ENCODE measurements at places on chromosomes 3 and 15.

DNA sequence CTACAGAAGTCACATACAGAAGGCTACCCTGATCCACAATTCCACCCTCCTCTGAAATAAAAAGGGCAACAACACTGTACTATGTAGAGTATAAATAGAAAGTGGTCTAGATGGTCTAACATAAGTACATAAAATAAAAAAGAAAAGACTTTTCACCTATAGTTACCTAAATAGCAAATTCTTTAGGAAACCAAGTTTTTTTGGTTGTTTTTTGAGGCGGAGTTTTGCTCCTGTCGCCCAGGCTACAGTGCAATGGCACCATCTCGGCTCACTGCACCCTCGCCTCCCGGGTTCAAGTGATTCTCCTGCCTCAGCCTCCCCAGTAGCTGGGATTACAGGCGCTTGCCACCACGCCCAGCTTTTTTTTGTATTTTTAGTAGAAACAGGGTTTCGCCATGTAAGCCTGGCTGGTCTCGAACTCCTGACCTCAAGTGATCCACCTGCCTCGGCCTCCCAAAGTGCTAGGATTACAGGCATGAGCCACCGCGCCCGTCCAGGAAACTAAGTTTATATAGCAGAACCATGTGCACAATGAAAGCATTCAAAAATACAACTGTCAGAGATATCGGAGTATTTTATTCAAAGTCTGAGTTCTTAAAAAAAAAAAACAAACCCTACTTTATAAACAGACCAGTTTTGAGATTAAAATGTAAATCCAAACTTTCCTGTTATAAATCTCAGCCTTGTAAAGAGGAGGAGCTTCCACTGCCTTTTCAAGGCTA lies 1.7 kb downstream of the SIN3A start:
- no peak for DNase-seq

GRCh38 chr15:69815793-69816192 lies 281.9 kb downstream of the TLE3 start:
- DNase-seq, result no peak

DNA sequence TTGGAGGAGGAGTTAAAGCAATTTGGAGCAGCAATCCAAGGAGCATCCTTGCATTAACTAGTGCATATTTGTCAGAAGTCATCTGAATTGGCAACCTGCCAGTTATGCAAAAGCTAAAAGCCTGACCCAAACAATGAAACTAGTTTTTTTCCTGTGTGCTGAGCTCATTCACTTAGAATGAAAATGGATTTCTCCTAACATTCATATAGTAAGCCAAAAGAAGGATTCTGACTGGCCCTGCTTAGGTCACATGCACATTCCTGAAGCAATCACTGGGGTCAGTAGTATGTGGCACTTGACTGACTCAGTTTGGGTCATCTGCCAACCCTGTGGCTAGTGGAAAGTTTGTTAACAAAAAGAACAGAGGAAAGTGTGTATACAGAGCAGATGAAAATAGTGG lies 30.5 kb downstream of the OXSM start:
- DNase-seq, result no peak

DNA sequence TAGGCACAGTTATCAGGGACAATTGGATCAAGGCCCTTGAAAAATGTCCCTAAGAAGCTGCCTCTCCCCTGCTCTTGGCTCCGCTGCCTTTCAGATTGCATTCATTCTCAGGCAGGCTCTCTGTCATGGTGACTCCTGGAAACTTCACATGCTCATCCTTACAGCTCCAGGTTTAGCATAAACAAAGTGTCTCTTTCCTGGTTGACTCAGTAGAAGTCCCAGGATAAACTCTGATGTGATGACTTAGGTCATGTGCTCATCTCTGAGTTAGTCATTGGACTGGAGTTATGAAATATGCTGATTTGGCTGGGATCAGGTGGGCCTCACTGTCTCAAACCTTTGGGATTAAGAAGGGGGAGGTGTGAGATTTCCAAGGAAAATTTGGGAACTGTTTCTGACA lies 243.8 kb downstream of the ZNF621 start:
- DNase-seq, result no peak

- DNase-seq, result no peak
Measured at GRCh38 chr3:155270063-155270462, 23.4 kb downstream of the STRIT1 start.

GRCh38 chr3:30187366-30187765 lies 419.0 kb upstream of the TGFBR2 start:
- DNase-seq, result no peak

- DNase-seq, result no peak
Measured at GRCh38 chr15:27238209-27238608, 267.2 kb downstream of the GABRG3 start.

DNA sequence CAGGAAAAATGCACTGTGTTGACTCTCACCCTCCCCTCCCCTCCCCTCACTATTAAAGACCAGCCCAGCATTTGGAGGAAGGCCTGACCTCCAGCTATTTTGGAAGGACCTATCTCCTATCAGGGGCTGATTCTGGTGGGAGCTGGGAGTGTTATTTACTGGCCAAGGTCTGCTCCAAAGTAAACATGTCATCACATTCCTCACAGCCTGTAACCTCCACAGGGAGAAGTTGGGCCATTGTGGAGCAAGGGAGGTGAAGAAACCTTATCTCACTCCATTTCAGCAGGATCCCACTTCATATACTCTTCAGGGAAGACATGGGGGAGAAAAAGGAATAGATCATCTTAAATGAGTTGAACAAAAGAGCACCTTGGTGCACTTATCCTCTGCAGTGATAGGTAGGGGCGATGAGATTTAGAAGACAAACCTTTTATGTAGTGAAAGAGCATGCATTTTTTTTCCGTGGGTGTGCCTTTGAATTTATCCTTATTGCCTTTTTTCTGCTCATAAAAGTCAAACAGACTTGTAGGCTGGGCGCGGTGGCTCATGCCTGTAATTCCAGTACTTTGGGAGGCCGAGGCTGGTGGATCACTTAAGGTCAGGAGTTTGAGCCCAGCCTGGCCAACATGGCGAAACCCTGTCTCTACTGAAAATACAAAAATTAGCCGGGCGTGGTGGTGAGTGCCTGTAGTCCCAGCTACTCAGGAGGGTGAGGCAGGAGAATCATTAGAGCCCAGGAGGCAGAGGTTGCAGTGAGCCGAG lies 15.6 kb upstream of the FLNB start:
- DNase-seq, result no peak

DNA sequence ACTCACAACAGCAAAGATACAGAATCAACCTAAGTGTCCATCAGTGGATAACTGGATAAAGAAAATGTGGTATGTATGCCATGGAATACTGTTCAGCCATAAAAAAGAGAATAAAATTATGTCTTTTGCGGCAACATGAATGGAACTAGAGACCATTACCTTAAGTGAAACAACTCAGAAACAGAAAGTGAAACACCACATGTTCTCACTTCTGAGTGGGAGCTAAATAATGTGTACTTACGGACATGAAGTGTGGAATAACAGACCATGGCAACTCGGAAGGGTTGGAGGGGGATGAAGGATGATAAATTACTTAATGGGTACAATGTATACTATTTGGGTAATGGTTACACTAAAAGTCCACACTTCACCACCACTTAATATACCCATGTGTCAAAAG lies 600.6 kb downstream of the MAGI1 start:
- no peak for DNase-seq

GRCh38 chr3:13085081-13085845 lies 12.0 kb upstream of the IQSEC1 start:
- no peak for DNase-seq

GRCh38 chr3:40876009-40876408 lies 323.3 kb upstream of the CTNNB1 start:
- DNase-seq, result no peak

GRCh38 chr3:55538158-55538557 lies 51.1 kb upstream of the WNT5A start:
- no peak for DNase-seq

GRCh38 chr3:11155341-11156025 lies 1.2 kb downstream of the HRH1 start:
- no peak for DNase-seq

DNA sequence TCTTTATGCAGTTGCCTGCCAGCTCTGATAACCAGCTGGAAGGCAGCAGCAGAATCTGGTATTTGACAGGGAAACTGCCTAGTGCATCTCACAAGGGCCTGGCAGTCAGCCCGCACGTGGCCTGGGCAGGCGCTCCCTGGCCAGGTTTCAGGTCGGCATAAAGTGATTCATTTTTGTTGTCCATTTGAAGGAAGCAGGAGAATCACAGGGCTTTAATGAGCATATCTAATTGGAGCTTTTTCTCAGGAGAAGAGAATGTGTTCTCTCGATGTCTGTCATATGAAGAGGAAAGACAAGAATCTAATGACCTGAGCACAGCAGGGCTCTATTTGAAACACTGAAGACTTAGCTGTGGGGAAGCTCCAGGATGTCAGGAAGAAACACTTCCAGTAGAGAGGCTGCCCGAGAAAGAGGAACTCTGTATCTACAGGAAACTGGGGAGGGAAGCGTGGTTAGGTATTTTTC lies 98.8 kb upstream of the MB21D2 start:
- DNase-seq, result no peak

DNA sequence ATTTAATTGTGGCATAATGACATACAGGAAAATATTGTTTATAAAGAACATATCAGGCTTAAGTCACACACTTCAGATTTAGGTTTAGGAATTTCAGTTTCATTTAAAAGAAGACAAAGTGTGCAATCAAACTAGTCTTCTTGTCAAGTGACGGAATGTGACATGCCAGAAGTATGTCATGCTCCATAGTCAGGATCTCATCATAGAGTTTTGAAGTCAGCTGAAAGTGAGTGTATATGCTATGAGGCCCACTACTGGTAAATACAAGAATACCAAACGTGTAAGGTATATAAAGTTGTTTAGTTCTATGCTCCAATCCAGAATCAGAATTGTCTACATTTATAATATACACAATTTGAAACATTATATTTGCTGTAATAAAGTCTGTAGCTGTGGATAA lies 988.4 kb downstream of the TBL1XR1 start:
- DNase-seq, result no peak

DNA sequence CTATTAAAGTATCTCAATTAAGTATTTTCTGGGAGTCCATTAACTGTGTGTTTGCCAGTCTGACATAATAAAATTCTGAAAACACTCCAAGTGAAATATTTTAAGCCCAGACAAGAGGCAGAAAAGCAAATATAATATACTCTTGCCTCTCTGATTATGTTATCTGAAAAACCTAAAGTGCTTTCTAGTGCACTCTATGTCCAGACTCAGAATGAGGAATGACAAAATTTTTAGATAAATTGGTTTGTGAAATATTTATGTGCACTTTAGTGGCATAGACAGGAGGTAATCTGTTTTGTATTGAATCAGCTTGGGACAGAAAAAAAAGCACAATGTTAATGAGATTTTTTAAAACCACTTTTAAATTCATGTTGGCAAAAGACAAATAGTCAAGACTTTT lies 508.2 kb upstream of the SUCLG2 start:
- DNase-seq, result no peak

DNA sequence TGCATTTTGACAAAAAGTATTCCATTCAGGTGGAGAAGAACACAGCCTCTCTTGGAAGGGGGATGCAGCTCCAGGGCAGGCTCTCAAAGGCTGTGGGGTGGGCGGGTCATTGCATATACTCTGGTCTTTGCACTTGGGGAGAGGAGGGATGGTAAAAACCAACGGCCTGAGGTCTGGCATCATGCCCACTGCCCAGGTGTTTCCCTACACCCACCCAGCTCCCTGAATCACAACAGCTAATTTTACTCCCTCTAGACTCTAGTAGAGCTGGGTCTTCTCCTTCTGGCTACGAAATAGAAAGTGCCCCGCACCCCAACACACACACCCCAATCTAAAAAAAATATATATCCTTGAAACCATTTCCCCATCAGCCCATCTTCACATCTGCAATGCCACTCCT lies 1.0 kb downstream of the MYLK start:
- no peak for DNase-seq

GRCh38 chr15:19973718-19974117 lies 567.9 kb downstream of the GOLGA6L6 start:
- DNase-seq, result no peak

DNA sequence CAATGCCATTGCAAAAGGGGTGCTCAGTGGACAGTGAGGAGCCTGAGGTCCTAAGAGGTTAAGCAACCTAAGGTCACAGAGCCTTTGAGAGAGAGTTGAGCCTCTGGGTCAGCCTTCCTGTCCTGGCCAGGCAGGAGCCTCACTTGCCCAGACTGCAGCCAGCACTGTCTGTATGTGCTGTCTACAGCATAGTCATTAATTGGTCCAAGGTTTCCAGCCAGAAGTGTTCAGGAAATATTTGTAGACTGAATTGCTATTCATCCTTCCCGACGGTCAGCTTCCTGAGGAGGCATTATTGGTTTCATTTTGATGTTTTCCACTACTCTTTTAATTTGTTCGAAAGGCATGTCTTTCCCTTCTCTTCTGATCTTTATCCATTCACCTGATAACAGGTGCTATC lies 8.1 kb downstream of the SEC13 start:
- no peak for DNase-seq

GRCh38 chr15:63212050-63213004 lies 22.9 kb downstream of the RAB8B start:
- no peak for DNase-seq

DNA sequence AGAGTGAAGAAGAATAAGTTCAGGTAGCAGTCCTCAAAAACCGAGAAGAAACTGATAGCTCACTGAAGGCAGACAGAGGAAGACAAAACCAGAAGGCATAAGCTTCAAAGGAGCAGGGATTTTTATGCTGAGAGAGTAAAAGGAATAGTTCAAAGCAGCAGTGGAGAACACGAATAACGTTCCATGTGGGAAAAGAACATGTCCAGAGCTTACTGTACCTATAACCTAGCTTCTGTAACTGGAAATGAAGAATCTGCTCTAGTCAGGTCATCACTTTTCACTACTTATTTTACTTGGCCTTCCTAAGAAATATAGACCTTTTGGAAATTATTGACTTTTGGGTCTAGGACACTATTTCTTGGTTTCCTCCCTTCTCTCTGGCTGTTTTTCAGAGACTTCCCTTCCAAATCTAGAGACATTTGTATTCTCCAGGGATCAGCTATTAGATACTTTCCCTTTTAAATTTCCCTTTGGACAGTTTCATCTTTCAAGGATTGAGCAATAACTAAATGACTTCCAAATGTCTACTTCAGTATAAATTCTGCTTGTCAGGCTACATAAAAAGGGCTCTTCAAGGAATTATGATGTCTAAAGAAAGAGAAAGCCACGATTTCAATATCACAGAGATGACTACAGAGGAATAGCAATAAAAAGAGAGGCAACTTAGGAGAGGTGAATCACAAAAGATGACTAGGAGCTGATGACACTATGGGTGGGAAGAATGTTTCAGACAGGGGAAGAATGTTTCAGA lies 46.7 kb downstream of the UBE3A start:
- DNase-seq, result no peak

DNA sequence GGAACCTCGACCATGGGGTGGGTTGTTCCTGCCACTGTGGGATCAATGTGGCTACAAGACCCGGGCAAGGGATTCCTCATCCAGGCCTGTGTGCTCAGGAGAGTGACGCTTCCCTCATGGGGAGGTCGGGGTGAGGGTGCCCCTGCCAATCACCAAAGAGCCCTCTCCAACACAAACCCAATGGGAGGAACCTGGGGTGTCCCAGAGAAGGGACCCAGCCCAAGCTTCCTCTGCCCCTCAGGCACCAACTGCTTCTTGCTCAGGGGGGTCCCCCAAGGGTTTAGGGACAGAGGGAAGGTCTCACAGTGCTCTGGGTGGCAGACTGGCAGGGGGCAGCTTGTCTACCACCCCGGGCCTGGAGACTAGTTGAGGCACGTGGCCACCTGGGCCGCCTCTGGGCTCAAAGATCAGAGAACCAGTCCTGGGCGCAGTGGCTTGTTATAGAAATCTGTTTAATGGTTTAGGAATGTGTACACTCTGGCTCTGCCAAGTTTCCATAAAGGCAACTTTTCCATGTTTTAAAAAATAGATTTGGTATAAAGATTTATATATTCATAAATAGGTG lies 26.6 kb downstream of the GP9 start:
- no peak for DNase-seq

- DNase-seq, result no peak
Measured at GRCh38 chr15:80591471-80591870, 103.6 kb upstream of the ABHD17C start.

All from effector CD8-positive, alpha-beta T cell (primary cell).